ENCODE measurements at places on chromosomes 4 and X.
A peak's percentile ranks its signal among the peaks of the same experiment; 100 is the strongest.

DNA sequence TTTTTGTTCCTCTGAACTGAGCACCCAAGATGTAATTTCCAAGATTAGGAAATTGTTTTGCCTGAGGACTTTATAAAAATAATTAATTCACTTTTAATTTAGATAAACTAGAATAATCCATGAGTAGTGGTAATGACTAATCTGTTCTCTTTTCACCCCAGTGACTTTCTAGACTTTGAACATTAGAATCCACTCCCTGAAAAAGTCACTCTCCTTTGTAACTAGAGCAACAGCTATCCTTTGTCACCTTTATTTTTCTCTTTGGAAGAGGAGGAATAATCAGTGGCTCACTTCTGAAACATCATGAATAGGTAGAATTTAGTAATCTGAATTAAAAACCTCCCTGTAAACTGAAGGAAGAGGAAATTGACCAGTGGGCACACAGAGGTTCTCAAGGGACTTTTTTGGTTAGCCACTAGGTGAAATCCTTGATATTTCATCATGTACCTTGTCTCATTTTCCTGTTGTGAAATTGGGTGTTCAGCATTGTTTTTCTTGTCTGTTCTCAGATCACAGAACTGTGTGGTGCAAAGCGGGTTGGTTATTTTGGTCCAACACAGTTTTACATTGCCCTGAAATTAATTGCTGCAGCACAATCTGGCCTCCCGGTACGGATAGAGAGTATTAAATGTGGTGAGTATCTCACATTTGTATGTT is 59.4 kb downstream of the REPS2 start:
- no peak for DNase-seq

DNA sequence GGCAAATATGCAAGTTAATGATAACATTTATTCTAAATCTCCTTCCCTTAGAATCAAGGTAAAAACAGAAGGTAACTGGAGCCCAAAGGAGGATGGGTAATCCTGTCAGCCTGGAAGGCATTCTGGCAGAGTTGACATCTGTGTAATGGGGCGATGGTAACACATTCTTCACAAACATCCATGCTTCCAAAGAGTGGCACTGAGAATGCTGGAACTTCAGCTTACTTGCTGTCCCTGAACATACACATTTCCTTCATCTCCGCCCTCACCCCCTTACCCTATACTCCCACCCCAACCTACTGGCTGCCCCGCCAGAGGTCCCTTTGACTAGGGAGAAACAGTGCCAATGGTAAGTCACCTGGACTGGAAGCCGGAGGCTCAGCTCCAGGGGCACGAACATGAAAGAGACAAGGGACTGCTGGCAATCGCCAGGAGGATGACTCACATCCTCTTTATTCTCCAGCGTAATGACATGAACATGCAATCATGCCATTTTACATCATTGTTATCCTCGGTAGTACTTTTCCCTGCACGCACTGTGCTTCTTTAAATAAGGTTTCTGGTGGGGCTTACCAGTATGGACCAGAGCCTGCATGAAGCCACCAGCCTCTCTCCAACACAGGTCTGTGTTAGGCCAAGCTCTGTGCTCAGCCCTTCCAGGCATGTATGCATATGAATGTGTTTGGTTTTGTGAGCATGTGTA is 694.2 kb upstream of the TENM3 start:
- no peak for DNase-seq

- no peak for DNase-seq
Observed at GRCh38 chrX:68307769-68308168, 125.5 kb downstream of the OPHN1 start.

DNA sequence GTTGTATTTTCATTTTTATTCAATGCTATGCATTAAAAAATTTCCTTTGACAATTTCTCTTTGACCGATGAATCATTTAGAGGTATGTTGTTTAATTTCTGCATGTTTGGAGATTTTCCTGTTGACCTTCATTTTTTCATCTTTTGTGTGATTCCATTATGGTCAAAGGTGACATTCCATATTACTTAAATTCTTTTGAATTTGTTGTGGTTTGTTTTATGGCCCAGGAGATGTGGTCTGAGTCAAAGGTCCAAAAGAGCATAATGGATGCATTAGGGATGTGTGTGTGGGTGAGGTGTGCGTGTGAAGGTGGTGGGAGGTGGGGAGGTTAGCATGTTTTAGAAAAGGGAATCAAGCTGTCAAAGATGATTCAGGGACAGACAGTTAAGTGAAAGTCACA is 76.0 kb upstream of the GIMD1 start:
- DNase-seq: no peak

DNA sequence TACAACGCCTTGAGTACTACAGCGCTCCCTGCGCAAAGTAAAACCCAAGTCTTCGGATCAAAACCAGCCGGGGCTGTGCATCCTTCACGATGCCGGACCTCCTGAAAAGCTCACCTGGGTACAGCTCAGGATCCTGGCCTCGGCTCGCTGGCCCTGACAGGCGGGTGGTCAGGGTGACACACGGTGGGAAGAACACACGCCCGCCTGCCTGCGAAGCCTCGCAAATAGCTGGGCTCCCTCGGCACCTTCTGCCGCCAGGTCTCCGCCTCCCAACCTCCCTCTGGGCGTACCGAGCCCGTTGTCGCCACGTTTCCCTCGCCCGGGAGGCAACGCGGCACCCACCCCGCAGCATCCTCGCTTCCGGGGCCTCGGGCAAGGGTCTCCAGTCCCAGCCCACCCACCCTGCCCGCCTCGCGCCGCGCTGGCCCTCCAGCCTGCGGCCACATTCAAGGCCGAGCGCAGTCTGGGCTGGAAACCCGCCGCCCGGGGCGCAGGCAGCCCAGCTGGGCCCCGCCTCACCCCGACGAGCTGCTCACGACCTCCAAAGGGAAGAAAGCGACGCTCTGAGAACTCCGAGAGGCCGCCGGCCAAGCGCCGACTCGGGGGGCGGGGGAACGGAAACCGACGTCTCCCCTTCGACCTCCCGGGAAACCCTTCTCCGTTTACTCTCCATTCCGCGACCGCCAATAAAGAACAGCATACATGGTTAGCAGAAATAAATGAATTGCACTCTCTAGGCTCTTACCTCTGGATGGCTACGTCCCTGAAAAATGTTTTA is 511 bp downstream of the PPM1K start:
- no peak for DNase-seq

DNA sequence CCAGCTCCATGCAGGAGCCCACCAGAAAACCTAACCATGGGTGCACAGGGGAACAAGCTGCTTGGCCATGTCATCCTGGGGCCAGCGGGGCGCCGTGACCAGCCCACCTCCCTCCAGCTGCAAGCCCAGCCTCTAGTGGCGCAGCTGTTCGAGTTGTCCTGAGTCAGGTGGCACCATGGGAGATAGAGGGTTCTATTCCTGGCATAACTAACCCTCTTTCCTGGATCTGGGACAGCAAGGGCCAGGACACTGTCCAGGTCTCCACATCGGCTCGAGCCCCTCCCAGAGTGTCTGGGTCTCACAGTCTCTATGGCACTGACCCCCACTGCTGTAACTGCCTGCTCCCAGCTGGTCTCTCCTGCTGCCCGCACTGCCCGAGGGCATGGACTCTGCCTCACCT is 16.7 kb downstream of the ABLIM2 start:
- DNase-seq: no peak

- DNase-seq: no peak
Observed at GRCh38 chr4:90792696-90793095, 665.5 kb downstream of the CCSER1 start.

DNA sequence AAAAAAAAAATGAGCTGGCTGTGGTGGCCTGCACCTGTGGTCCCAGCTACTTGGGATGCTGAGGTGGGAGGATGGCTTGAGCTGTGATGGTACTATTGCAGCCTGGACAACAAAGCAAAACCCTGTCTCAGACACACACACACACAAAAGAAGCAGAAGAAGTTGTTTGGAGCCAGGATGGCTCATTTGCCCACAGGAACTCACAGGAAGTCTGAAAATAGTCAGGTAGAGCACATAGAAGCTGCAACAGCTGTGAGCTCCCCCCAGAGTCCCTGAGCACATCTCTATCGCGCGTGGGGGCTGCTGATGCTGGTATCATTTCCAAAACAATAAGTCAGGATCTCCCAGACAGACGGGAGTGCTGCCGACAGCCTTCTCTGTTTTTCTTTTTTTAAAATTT is 13.4 kb upstream of the DHRSX start:
- DNase-seq: no peak

- no peak for DNase-seq
Observed at GRCh38 chrX:1248331-1249061, 20.1 kb upstream of the CSF2RA start.

DNA sequence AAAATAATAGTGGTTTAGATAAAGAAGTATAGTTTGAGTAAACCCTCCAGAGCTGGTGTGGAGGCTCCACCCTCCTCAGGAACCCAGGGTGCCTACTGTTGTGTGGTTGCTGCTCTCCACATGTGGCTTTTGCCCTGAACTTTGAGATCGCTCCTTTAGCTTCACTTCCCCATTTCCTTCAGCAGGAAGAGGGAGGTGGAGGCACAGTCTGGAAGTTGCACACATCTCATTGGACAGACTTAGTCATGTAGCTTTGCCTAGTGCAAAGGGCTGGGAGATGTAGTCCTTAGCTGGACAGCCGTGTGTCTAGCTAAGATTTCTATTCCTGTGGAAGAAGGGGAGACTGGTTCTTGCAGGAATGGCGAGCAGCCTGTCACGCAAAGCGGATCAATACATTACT is 37.9 kb downstream of the RGS12 start:
- DNase-seq: no peak

GRCh38 chrX:9525511-9526248 is 60.8 kb downstream of the TBL1X start:
- no peak for DNase-seq

- DNase-seq: no peak
Observed at GRCh38 chr4:140609548-140610425, 41.0 kb upstream of the UCP1 start.

- DNase-seq: no peak
Observed at GRCh38 chrX:72238183-72238582, 644 bp downstream of the ERCC6L start.

- peak; percentile 52 for DNase-seq
Observed at GRCh38 chr4:108135549-108136209, 33.1 kb downstream of the LEF1 start.

GRCh38 chr4:18203966-18204365 is 182.4 kb upstream of the LCORL start:
- no peak for DNase-seq

GRCh38 chrX:151765026-151765425 is 30.5 kb downstream of the CNGA2 start:
- no peak for DNase-seq

DNA sequence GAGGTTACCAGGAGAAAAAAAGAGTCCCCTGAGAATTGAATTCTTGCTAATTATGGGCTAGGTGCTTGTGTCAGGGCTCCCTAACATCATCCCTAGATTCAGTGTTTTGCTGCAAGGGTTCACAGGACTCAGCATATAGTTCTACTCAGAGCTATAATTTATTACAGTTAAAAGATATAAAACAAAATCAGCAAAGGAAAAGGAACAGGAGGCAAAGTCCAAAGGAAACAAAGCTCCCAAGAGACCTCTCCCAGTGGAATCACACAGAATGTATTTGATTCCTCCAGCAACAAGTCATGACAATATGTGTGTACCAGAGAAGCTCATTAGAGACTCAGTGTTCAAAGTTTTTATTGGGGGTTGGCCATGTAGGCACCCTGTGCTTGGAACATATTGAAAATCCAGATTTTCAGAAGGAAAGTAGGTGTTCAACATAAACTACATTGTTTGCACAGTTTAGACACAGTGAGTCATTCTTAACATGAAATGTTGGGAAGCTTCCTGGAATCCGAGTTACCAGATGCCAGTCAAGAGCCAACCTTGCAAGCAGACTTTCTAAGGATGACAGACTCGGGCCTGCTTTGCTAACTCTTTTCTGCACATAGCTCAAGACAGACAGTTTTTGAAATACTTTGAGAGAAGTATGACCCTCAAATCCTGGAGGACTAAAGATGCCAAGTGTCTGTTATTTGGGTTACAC is 311.3 kb upstream of the EMCN start:
- DNase-seq: no peak

DNA sequence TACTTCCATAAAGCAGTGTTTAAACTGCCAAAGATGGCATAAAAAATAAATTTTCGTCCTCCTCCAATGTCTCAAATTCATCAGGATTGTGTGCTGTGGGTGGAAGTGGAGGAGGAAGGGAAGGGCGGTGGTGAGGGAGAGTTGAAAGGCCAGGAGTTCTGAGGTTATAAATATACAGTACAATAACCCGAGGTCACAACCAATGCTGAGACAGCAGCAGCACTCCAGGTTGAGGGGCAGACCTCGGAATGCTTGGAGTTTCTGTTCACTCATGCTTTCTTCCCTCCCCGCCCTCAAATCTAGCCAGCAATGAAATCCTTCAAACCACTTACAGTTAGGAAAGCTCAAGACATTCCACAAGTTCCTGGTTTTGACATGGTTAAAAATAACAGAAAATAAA is 134.0 kb upstream of the SMAD1 start:
- DNase-seq: no peak

- no peak for DNase-seq
Observed at GRCh38 chr4:181502611-181503010, 740.6 kb upstream of the TENM3 start.

GRCh38 chrX:44113337-44113736 is 140.1 kb upstream of the NDP start:
- DNase-seq: no peak

GRCh38 chrX:13518126-13518525 is 51.3 kb upstream of the EGFL6 start:
- DNase-seq: no peak

GRCh38 chr4:134888156-134888555 is 686.6 kb upstream of the PABPC4L start:
- no peak for DNase-seq

DNA sequence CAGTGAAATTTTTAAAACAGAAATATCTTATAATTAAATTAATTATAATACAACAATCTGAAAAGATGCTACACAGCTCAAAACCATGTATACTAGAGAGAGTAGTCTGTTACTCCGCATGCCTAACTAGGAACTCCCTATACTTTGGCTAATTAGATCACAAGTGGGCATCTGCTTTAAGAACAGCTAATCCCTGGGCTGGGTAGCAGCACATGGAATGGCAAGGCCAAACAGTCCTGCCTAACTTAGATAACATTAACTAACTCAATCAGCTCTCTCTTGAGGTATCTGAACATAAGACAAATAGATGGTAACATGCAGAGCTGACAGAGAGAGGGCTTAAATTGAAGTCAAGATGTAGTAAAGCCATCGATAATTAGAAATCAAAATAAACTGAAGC is 9.9 kb downstream of the CHIC2 start:
- no peak for DNase-seq

GRCh38 chr4:24559032-24559821 is 25.1 kb downstream of the DHX15 start:
- DNase-seq: no peak

DNA sequence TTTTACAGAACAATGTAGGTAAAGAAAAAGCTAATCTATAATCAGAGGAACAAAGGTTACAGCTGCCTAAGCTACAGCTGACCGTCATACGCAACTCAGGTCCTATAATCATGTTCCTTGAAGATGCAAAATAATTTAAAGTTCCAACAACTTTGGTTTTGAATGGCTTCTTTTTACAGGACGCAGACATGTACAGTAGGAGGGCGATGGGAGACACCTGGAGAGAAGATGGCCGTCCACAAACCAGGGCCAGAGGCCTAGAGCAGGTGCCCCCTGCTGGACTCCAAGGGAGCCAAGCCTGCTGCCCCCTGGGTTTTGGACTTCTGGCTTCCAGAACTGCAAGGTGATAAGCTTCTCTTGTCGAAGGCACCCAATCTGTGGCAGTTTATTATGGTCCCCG is 10.6 kb downstream of the HGFAC start:
- DNase-seq: no peak
